ENCODE measurements at places on chromosomes 4 and X.

DNA sequence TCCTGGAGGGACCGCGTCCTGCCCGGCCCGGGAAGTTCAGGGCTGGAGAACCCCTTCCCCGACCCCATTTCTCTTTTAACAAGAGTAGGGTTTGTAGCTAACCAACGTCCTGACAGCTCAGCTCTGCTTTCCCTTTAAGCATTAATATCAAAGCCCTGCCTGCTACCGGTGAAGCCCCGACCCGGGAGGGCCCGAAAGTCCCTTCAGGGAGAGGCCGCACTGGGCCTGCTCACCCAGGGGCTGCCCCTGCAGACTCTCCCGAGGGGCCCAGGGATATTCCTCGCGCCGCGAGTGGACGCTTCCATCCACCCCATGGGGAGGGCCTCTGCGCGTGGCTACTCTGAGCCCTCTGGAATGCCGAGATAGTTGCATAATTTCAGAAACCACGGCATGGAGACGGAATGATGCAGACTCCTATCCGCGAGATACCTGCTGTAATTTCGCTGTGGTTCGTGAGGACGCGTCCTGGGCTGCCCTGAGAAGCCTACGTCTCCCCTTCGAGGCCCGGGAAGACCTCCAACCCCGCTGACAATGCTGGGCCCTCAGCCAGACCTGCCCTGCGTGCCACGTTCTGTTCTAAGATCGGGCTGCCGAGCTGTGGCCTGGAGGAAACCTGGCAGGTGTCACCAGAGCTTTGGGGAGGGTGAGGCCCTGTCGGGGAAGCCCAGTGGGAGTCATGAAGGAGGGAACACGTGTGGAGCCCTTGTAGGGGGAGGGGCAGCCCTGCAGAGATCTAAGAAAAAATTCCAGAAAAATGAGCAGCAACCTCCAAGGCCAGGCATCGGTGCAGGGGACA, 999 bp upstream of the CTBP1 start:
- peak; percentile 17 for DNase-seq

DNA sequence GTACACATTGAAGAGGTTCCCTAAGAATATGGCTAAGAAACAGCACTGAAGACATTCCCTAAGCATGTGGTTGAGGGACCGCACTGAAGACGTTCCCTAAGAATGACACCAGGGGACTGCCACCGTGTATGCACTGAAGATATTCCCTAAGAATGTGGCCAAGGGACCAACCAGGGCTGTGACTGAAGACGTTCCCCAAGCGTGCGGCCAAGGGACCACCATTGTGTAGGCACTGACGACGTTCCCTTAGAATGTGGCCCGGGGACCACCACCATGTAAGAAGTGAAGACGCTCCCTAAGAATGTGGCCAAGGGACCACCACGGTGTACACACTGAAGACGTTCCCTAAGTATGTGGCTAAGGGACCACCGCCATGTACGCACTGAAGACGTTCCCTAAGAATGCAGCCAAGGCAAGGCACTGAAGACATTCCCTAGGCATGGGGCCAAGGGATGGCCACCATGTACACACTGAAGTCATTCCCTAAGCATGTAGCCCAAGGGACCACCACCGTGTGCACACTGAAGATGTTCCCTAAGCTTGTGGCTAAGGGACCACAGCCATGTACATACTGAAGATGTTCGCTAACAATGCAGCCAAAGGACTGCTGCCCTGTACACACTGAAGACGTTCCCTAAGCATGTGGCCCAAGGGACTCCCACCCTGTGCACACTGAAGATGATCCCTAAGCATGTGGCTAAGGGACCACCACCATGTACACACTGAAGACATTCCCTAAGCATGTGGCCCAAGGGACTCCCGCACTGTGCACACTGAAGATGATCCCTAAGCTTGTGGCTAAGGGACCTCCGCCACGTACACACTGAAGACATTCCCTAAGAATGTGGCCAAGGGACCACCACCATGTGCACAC, 22.0 kb downstream of the DHRSX start:
- no peak for DNase-seq

- DNase-seq, result no peak
Measured at GRCh38 chr4:18934197-18934596, 912.6 kb upstream of the LCORL start.

- peak; percentile 25 for DNase-seq
Measured at GRCh38 chrX:150361070-150361776, 1.9 kb upstream of the MAMLD1 start.

DNA sequence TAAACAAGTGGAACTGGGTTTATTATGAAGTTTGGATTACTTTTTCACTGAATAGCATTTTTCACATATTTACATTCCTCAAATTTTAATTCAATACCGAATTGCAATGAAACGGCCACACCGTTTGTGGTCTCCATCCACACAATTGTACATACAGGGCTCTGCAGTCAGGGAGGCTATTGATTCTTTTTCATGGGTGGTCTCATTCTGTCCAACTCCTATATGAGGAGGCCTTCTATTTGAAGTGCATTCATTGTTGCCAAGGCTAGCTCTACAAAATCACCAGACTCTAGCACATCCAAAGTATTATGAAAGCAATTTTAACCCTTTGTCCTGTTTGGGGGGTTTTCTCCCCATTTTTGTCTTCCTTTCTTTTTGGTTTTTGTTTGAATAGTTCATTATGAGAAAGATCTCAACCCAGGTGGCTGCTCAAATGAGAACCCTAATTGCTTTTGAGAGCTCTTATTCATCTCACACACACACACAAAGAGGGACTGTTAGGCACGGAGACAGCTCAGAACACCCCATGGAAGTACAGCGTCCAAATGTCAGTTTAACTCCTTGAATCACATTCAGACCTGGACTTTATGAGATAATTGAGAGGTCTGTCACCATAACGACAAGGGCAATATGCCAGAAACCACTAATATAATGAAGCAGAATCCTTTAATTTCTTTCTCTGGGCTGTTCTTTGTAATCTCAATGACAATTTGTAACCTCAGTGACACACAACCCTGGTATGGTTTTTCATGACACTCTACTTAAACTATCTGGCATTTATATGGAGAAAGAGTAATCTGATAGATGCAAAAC, 79.4 kb downstream of the NLGN4X start:
- no peak for DNase-seq

- no peak for DNase-seq
Measured at GRCh38 chr4:3523146-3523627, 9.0 kb downstream of the LRPAP1 start.

DNA sequence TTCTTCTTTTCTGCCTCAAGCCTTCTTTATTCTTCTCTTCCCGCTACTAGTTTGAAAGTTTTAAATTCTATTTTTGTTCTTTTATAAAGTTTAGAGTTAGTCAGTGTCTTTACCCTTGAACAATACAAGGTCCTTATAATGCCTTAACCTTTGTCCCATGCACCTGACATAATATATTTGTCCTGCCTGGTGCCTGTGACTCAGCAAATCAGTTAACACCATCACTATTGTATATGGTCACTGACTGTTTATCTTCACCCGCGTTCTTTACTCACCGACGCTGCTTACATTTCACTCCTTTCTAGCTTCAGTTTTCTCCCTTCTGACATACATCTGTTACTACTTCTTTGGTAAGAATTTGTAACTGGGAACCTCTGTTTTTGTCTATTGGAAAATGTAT, 5.7 kb downstream of the SMIM20 start:
- no peak for DNase-seq

DNA sequence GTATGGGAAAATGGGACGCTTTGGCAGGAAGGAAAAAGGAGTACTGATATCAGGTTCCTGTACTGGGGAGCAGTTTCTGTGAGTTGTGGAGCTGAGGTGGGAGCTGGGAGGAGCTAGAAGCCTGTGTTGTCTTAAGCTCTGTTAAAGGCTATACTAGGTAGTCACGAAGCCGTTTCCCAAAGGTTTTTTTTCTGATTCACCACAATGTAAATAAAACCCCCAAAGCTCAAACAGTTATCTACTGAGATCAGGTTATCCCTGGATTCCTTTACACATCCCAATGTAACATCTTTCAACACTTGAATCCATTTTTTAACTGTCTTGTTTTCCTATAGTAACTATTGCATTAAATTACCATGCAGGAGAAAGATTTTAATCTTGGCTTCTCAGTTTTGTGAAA, 297.4 kb upstream of the SFRP2 start:
- no peak for DNase-seq

GRCh38 chrX:25022499-25023325, 6.9 kb upstream of the ARX start:
- DNase-seq, result no peak

- peak; percentile 71 for DNase-seq
Measured at GRCh38 chr4:107863850-107864371, 39.2 kb downstream of the SGMS2 start.

DNA sequence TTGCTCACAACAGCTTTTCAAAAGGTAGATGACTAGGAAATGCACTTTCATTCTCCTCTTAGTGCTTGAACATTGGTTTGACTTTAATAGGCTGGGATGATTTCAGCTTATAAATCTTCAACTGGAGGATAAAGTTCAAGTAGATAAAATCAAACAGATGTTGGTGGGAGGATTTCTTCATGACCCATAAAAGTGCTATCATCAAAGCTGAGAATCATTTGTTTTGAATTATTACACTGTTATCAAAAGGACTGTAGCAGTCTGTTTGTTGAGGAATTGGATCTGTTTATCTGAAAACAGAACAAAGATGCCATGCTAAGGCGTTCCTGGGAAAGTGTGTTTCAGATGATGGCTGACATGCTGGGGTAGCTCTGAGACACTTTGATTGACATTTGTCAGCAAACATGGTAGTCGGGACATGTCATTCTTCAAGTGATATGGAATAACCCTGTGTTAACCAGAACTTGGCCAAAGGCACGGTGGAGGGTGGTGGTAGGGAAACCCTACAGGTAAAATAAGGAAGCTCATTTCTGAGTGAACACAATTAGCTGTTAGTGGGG, 304.0 kb upstream of the PITX2 start:
- DNase-seq, result no peak

DNA sequence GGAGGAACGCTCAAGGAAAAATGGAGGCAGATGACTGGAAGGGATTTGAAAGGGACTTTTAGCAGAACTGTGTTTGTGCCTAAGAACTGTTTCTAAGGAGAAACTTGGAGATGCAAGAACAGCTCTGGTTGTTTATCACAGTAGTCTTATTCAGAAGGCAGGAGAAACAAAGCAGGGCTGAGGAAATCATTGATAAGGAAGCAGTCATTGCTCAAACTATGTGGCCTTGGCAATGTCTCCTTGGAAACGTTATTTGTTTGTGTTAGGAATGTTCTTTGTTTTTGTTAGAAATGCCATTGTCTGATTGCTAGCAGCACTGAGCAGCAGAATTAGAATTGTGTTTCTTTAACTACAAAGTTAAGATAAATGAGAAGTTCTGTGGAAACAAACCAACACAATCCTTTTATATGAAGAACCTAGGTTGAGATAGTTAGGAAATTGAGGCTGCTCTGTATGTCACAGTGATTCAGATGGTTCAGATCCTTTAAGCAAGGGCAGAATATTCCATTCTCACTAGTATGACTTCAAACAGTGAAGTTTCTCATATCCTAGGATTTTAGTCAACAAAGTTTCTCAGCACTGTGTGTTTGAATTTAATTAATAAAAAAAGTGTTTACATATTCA, 1191.3 kb upstream of the IGFBP7 start:
- no peak for DNase-seq
